T-helper 2 cell treated with Interferon-gamma antibody and Interleukin-4, amounts not matched to agents 5 μg/mL and 100 μg/mL, for 36 hours (primary cell): ENCODE measurements at places on chromosomes 3 and 15.
A peak's percentile ranks its signal among the peaks of the same experiment; 100 is the strongest.

DNA sequence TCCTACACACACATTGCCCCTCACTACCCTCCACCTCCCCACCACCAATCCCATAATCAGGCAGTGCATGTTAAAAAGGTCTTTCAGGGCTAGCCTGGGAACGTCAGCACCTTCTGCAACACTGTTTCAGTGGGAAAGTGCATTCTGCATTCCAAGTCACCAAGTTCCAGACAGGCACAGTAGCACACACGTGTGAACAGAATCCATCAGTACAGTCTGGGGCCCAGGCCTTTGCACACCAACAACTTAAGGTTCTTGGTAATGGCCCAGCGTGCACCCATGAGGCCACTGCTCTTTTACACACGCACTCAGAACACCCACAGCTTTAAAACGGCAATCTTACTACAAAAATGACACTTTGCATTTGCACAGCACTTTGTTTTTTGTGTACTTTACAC is 1.2 kb downstream of the ANXA2 start:
- peaks cover 50% of the 10 kb centered on the region for H3K36me3 ChIP-seq
- H3K27me3 ChIP-seq = peaks cover 3% of the 10 kb centered on the region
- H3K4me1 ChIP-seq = peaks cover 62% of the 10 kb centered on the region
- no peak for DNase-seq

GRCh38 chr3:42529468-42529867 is 27.0 kb downstream of the VIPR1 start:
- DNase-seq = no peak
- H3K4me3 ChIP-seq = peak overlapping the region; percentile 47
- H3K27ac ChIP-seq = peak overlapping the region; percentile 52
- H3K4me1 ChIP-seq = peaks cover 38% of the 10 kb centered on the region
- peaks cover 3% of the 10 kb centered on the region for H3K36me3 ChIP-seq

- H3K4me3 ChIP-seq = no peak overlapping the region
- no peaks in the 10 kb centered on the region for H3K27me3 ChIP-seq
- no peak for DNase-seq
Measured at GRCh38 chr15:90583471-90584252, 53.9 kb downstream of the CRTC3 start.

- no peak overlapping the region for H3K27ac ChIP-seq
- no peak overlapping the region for H3K4me3 ChIP-seq
- no peak for DNase-seq
- no peaks in the 10 kb centered on the region for H3K36me3 ChIP-seq
- H3K27me3 ChIP-seq = no peaks in the 10 kb centered on the region
- H3K4me1 ChIP-seq = peaks cover 11% of the 10 kb centered on the region
Measured at GRCh38 chr3:155494332-155494731, 200.8 kb upstream of the STRIT1 start.

- DNase-seq = no peak
- H3K27me3 ChIP-seq = no peaks in the 10 kb centered on the region
- H3K4me1 ChIP-seq = peaks cover 6% of the 10 kb centered on the region
- H3K36me3 ChIP-seq = peaks cover 48% of the 10 kb centered on the region
- H3K27ac ChIP-seq = no peak overlapping the region
Measured at GRCh38 chr3:122406198-122406597, 9.7 kb downstream of the WDR5B start.

DNA sequence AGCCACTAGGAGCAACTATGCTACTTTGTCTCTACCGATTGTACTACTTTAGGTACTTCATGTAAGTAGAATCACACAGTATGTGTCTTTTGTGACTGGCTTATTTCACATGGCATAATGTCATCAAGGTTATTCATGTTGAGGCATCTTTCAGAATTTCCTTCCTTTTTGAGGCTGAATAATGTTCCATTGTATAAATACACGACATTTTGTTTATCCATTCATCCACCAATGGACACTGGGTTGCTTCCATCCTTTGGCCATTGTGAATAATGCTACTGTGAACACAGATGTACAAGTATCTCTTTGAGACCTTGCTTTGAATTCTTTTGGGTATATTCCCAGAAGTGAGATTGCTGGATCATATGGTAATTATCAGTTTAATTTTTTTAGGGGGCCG is 29.2 kb downstream of the MYO5A start:
- no peak overlapping the region for H3K4me3 ChIP-seq
- peaks cover 5% of the 10 kb centered on the region for H3K36me3 ChIP-seq
- no peaks in the 10 kb centered on the region for H3K27me3 ChIP-seq
- no peak for DNase-seq
- peaks cover 20% of the 10 kb centered on the region for H3K4me1 ChIP-seq
- H3K27ac ChIP-seq = no peak overlapping the region

DNA sequence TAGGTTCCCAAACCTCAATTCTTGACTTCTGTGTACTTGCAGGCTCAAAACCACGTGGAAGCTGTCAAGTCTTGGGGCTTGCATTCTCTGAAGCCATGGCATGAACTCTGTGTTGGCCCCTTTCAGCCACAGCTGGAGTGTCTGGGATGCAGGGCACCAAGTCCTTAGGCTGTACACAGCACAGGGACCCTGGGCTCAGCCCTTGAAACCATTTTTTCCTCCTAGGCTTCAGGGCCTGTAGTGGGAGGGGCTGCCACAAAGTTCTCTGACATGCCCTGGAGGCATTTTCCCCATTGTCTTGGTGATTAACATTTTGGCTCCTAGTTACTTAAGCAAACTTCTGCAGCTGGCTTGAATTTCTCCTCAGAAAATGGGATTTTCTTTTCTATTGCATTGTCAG is 135.4 kb downstream of the ATG7 start:
- no peaks in the 10 kb centered on the region for H3K27me3 ChIP-seq
- H3K36me3 ChIP-seq = peaks cover 61% of the 10 kb centered on the region
- no peaks in the 10 kb centered on the region for H3K4me1 ChIP-seq
- no peak overlapping the region for H3K27ac ChIP-seq

- H3K36me3 ChIP-seq = no peaks in the 10 kb centered on the region
- no peak overlapping the region for H3K27ac ChIP-seq
- no peak overlapping the region for H3K4me3 ChIP-seq
- no peaks in the 10 kb centered on the region for H3K4me1 ChIP-seq
Measured at GRCh38 chr3:192237992-192238608, 489.2 kb downstream of the FGF12 start.

DNA sequence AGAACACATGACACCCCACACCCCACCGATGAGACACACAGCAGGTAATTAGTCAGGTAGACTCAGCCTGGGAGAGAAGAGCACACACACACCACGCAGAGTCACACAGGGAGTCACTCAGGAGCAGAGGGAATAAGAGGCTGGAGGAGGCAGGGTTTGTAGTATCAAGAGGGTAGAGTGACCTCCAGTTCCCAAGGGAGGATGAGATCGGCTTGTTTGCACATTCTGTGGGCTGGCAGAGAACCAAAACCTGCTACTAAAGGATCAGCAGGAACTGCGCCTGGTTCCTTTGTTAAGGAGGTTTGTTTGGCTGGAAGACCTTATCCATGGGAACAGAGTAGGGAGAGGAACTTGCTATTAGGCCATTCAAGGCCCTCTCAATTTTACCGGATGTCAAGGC is 281.4 kb upstream of the SLCO3A1 start:
- H3K27ac ChIP-seq = no peak overlapping the region
- H3K36me3 ChIP-seq = no peaks in the 10 kb centered on the region
- no peaks in the 10 kb centered on the region for H3K4me1 ChIP-seq
- H3K27me3 ChIP-seq = peaks cover 23% of the 10 kb centered on the region
